ENCODE measurements at places on chromosomes 3 and 15. TPM values are rescaled to one million over a fixed set of nuclear protein-coding genes. Genes with fewer than 3 reads are reported as not detected.

CASR gene
- polyA plus RNA-seq: not detected

IL5RA gene
- polyA plus RNA-seq: not detected

BLOC1S6 gene
- polyA plus RNA-seq: 95.3 TPM

IGSF10 gene
- not detected for polyA plus RNA-seq

THBS1 gene
- polyA plus RNA-seq: 0.94 TPM

NUSAP1 gene
- 7.9 TPM for polyA plus RNA-seq

TGM4 gene
- polyA plus RNA-seq: 0.09 TPM

ISLR gene
- polyA plus RNA-seq: not detected

CDHR4 gene
- polyA plus RNA-seq: not detected

LRTM1 gene
- not detected for polyA plus RNA-seq

CLK3 gene
- polyA plus RNA-seq: 65.5 TPM

- DNase-seq: no peak
Measured at GRCh38 chr15:63449731-63450130, 54.7 kb upstream of the USP3 start.

DNA sequence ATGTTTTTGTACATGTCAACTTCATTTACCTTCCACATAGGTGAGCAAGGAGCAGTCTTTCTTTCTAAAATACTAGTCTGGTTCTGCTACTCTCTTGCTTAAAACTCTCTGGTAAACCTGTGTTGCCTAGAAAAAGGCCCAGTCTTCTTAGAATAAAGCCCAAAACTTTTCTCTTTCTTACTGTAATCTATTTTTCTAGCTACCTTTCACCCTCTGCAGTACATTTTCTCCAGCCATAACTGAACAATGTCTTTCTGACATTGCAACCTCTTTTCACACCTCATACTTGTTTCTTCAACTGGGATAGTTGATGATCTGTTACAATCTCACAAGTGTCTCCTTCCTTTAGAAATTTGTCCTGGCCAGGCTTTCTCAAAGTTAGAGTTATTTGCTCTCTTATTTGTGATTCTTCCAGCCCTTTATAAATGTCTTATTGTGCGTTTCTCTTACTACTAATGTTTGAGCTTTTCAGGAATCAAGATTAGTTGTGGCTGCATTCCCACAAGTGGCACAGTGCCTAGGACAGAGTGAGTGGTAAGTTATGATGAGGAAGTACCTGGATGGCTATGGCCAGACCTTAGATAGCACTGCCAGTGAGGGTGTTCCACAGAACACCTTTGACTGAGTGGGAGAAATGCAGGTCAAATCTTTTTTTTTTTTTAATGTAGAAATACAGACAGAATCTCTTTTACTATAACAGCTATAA lies 313.4 kb upstream of the SATB1 start:
- no peak for DNase-seq

GRCh38 chr15:59896663-59897074 lies 107.4 kb upstream of the FOXB1 start:
- DNase-seq: no peak

GRCh38 chr3:132573797-132574211 lies 23.3 kb upstream of the ACKR4 start:
- DNase-seq: no peak

GRCh38 chr3:69081583-69082262 lies 1.6 kb upstream of the UBA3 start:
- DNase-seq: no peak

- no peak for DNase-seq
Measured at GRCh38 chr3:122767540-122768372, 25.9 kb downstream of the HSPBAP1 start.

DNA sequence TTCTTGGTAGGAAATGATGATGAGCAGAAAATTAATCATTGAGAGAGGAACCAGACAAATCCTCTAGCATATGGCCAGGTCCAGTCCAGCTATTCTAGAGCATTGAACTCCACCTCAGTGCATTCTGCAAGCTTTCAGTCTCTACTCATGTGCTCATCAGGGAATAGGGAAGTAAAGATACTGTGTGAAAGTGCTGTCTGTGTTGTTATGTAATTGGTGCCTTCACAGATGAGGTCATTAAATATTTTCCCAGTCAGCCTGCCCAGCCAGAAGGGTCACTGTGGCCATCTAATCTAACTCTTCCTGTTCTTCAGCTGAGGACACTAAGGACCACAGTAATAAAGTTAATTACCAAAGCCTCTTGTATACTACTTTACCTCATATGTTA lies 28.2 kb downstream of the C3orf62 start:
- DNase-seq: no peak

DNA sequence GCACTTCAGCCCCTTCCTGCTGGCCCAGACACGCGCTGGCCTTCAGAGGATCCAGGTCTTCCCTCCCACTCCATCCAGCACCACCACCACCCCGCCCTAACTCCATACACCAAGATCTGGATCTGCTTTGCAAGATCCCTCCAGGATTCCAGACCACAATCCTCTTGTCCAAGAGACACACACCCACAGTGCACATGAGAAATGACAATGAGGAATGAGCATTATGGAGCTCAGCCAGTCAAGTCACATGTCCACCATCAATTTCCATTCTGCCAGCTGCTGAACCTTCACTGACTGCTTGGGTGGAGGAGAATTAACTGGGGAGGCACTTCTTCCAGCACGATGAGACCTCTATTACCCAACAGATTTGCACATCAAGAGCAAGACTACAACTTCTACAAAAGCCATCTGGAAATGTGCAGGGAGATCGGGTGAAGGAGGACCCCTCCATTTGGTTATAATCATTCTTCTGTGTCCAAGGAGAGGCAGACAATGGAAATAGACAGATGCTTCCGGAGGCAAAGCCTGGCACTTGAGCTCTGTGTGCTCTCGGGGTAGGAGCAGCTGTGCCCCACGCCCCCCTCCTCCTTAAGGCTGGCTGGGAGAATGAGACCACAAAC lies 12.3 kb upstream of the SPATA12 start:
- no peak for DNase-seq

- no peak for DNase-seq
Measured at GRCh38 chr3:127674790-127675189, 2.0 kb downstream of the ABTB1 start.

DNA sequence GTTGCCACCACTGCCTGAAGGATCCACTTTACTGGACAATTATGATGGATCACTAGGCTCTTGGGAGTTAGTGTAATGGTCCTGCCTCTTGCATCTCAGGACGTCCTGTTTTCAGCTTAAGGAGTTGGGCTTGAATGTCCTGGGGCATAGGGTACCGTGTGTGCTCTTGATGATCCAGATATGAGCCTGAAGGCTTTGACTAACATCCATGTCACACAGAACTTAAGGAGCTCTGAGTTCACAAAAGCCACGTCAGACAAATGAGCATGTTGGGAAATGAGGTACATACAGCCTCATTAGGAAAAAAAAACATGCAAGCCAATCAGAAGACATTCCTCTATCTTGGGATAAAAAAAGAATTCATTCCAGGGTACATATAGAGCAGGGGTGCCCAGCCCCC lies 40.8 kb downstream of the CA12 start:
- DNase-seq: no peak

DNA sequence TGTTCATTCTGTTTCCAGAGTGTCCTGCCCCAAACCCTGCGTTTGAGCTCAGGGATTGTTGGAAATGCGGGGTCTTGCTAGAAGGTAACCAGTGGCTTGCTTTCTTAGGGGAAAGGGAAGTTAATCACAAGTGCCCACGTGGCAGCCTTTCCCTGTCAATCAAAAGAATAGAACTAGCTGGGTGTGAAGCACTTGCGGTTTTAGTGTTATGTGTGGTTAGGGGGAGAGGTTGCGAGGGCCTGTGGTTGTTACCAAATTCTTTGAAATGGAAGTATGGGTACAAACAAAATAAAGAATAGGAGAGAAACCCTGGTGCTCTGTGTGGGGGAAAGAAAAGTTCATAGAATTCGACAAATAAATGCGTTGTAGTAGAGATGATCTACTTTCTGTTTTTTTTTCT lies 67.6 kb downstream of the FNDC3B start:
- DNase-seq: peak; percentile 70

DNA sequence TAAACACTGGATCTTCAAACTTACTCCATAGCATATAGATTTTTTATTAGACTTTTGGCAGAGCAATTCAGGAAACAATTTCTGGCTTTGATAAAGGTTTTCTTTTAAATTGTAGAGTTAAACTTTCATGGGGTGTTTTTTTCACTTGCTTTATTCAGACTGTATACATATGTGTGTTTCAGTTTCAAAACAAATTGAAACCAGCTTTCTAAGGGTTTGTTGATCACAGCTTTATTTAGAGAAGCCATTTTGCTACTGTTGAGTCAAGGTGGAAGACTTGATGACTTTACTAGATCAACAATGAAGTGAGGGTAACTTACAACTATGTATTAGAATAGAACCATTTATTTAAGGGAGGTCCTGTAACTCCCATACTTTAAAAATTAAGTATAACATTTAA lies 6.2 kb downstream of the UBE2E1 start:
- no peak for DNase-seq

- DNase-seq: no peak
Measured at GRCh38 chr15:60372756-60373155, 25.0 kb downstream of the ANXA2 start.

DNA sequence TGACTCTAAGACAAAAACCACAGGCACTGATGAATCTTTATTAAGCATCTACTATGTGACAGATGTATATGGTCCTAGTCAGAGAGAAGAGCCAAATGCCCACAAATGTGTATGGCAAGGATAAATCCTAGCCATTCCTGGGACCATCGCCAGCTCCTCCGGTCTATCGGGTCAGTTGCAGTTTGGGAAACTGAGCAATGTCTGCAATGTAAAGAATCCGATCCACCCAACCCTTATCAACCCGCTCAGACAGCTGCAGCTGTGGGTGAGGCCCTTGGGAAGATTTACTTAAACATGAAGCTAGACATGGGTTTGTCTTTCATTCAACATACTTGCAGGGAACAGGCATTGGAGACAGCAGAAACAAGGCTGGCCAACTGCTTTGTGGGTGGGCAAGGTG lies 40.5 kb upstream of the CDV3 start:
- DNase-seq: no peak

GRCh38 chr3:37707428-37708372 lies 154.0 kb upstream of the CTDSPL start:
- DNase-seq: no peak

GRCh38 chr3:121648219-121648958 lies 12.3 kb downstream of the HCLS1 start:
- no peak for DNase-seq

DNA sequence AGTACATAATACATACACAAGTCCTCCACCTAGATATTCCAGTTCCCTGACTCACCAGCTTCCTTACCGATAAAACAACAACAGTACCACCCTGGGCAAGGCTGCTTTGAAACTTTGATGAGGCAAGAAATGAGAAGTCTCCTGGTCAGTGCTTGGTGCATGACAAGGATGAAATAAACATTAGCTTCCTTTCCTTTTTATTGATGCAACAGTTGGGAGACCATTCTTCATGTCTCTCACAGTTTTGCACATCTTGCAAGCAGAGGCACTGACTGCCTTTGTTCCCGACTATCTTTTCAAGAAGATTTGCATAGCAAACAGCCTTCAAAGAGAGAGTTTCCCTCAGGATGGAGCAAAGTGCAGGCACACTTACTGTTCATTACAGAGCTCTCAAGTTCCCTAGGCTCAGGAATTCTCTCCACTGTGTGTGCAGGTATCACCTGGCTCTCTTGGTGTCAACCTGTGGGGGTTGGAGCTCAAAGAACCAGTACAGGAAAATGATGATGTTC lies 65.2 kb downstream of the MYLK start:
- DNase-seq: no peak

DNA sequence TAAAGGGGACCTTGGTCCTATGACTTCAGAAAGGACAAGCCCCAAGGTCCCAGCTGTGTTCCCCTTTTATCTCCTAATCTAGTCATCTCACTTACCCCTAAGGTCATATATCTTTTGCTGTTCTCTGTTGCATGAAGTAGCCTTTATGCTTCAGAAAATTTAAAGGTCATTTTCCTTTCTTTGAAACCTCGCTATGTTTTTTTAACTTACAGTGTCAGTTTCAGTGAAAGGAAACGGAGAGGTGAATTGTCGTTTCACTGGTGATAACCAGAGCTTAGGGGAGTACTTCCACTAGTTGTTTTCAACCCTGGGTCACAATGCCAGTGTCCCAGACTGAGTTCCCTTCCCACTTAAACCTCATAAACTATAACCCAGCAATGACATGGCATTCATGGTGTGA lies 357.4 kb downstream of the GAP43 start:
- no peak for DNase-seq

DNA sequence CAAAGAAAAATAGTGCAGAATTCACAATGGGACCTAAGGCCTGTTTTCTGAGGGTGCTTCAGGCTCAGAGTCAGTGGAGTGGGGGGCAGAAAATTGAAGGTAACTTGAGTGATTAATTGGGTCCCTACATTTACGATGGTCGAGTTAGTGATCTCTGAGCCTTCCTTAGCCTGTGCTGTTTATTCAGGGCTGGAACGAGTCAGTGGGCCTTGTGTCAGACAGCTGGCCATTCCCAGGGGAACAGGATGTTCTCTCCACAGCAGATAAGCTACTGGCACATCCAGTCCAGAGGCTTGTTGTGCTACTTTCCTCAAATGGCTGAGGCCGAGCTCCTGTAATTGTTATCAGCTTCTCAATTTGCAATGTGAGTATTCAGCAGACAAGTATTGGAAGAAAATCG lies 29.2 kb upstream of the CNTN3 start:
- no peak for DNase-seq

DNA sequence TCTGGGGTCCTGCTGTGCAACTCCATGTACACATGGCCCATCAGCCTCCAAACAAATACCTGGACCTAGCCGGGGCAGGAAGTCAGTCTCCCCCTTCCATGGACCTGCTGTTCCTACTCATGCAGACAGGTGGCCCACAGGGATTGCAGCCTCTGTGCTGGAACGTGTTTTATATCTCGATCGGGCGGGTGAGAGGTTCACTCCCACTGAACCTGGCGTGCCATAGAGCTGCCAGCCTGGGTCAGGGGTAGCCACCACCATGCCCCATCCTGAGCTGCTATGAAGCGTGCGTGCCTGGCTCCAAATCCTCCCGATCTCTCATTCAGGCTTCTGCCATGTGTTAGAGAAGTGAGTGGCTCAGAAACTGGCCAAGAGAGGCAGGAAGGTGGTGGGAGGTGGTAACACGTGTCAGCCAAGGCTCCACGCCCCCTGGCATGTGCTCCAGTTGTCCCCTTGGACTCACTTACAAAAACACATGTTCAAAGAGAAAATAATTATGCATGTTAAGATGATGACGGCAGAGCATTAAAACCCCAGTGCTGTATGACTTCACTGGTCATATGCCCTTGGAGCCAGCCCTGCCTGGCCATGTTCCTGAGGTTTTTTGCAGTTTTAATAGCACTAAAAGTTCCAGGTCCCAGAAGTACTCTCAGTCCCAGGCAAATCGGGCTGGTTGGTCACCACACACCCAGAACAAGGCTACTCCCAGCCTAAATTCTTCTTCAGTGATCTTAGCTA lies 30.6 kb downstream of the CTSH start:
- no peak for DNase-seq

GRCh38 chr3:162072656-162073164 lies 576.1 kb downstream of the OTOL1 start:
- no peak for DNase-seq

- DNase-seq: peak; percentile 32
Measured at GRCh38 chr3:59374818-59375211, 325.0 kb upstream of the CFAP20DC start.

DNA sequence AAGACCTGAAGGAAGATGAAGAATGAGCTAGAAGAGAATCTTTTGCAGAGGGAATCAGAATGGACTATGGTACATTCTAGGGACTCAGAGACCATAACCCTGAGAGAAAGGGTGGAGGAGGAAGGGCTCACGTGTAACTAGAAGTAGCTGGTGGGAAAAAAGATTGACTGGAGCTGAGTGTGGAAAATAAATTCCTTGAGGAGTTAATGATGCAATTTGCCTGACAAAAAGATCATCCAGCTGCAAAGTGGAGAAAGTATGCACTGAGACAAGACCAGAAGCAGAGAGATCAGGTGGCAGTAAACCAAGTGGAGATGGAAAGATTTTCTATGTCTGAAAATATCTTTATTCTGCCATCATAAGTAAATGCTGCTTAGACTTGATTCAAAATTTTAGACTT lies 52.9 kb upstream of the TBL1XR1 start:
- DNase-seq: no peak

Measured in naive B cell (primary cell).